ENCODE measurements at places on chromosomes 6 and 20. TPM values are rescaled to one million over a fixed set of nuclear protein-coding genes. Genes with fewer than 3 reads are reported as not detected.

DNA sequence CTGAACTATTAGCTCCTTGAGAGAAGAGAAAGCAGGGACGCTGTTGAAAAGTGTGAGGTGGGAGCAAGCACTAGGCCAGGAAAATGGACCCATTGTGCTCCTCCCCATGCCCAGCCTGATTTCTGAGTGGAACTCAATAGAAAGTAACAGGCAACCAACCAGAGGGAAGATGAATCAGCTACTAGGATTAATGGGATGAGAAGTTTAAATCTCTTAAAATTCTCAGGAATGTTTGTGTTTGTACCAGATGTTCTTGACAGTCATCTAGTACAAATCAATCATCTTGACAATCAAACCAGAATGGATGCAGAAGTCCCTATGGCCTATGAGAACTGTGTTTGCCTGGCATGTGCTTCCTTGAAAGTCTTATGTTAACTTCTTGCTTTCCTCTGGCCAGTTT lies 48.9 kb downstream of the HDDC2 start:
- peaks cover 4% of the 10 kb centered on the region for H3K4me1 ChIP-seq
- H3K27ac ChIP-seq, result no peak overlapping the region
- no peak overlapping the region for H3K4me3 ChIP-seq
- DNase-seq, result no peak
- H3K27me3 ChIP-seq, result peaks cover 3% of the 10 kb centered on the region

GRCh38 chr6:116020738-116021137 lies 40.0 kb downstream of the FRK start:
- no peaks in the 10 kb centered on the region for H3K4me1 ChIP-seq
- no peak overlapping the region for H3K27ac ChIP-seq
- DNase-seq, result no peak
- H3K36me3 ChIP-seq, result no peaks in the 10 kb centered on the region
- H3K4me3 ChIP-seq, result no peak overlapping the region

GRCh38 chr20:2911200-2911599 lies 37.9 kb downstream of the PTPRA start:
- H3K27me3 ChIP-seq, result no peaks in the 10 kb centered on the region
- no peak for DNase-seq
- H3K27ac ChIP-seq, result no peak overlapping the region
- H3K36me3 ChIP-seq, result no peaks in the 10 kb centered on the region

DNA sequence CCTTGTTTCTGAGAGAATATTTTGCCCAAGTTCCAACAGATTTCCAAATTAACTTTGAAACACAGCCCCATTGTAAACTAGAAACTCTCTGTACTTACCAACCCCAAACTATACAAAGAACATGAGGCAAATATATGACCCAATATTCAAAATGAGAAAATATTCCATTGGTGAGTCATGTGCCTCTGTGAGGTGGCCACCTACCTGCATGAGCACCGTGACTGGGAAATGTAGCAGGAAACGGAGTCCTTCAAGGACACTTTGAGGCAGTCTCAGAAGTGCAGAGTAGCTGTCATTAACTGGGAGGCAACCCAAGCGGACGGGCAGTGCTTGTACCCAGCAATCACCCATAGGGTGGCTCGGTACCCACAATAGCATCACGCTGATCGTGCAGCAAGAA lies 335.5 kb upstream of the NOX3 start:
- H3K4me1 ChIP-seq, result no peaks in the 10 kb centered on the region
- DNase-seq, result no peak
- no peak overlapping the region for H3K4me3 ChIP-seq
- H3K27ac ChIP-seq, result no peak overlapping the region
- H3K36me3 ChIP-seq, result no peaks in the 10 kb centered on the region

GRCh38 chr20:39674842-39675241 lies 712.7 kb downstream of the DHX35 start:
- H3K27ac ChIP-seq, result no peak overlapping the region
- no peaks in the 10 kb centered on the region for H3K4me1 ChIP-seq
- no peaks in the 10 kb centered on the region for H3K36me3 ChIP-seq
- DNase-seq, result no peak
- no peak overlapping the region for H3K4me3 ChIP-seq

DNA sequence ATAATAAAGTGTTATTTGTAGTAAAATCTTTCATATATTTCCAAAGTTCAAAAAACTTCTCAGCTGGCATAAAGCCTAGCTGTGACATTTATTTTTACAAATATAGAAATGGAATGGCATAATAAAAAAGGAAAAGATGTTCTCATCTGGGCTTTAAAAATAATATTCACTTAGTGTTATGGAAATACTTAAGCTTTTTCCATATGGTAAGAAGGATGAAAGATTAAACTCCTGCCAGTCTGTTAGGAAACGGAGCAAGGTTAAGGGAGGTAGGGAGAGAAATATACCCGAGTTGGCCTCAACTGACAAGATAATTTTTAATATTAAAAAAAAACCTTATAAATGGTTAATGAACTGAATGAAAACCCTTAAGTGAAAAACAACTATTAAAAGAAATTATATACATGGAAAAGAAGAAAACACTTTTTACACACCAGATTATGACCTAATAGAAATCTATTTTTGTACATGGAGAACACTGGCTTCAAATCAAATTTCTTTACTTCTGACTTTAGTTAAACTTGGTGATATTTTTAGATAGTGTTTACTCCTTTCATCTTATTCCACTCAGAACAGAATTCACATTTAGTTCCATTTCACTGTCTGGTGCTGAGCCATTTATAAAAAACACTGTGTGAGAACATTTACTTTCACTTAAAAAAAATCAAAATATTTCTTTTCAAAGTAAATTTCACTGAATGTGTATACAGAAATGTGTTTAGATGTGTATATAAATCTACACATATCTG lies 137.0 kb downstream of the DST start:
- H3K27me3 ChIP-seq, result no peaks in the 10 kb centered on the region
- H3K36me3 ChIP-seq, result no peaks in the 10 kb centered on the region
- no peak overlapping the region for H3K4me3 ChIP-seq
- DNase-seq, result no peak
- H3K4me1 ChIP-seq, result no peaks in the 10 kb centered on the region

The TMEM14A gene
- total RNA-seq, result 12.0 TPM

The BCLAF1 gene
- total RNA-seq, result 203 TPM

The C20orf141 gene
- total RNA-seq, result not detected

The SCRT2 gene
- not detected for total RNA-seq
